ENCODE measurements at places on chromosomes 5 and 9. TPM values are rescaled to one million over a fixed set of nuclear protein-coding genes. Genes with fewer than 3 reads are reported as not detected.

DNA sequence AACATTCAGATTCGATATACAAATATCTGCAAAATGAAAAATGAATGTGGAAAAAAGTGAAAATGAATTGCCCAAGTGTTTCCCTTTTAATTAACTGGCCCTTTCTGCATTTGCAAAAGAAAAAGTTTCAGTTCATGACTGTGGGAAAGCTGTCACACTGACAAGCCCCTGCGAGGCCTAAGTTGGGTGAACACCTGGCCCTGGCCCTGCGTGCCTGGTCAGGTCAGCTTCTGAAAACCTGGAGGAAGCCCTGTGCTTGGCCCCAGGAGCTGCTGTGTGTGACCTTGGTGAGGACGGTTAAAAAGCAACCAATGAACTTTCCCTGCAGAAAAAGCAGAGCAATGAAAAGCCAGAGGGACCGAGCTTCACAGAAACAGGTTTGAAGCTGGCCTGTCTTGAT is 41.0 kb upstream of the SHC3 start:
- DNase-seq, result no peak

STK10 gene
- total RNA-seq, result 182 TPM

GRCh38 chr5:169721771-169722170 is 84.7 kb downstream of the DOCK2 start:
- DNase-seq, result no peak

DNA sequence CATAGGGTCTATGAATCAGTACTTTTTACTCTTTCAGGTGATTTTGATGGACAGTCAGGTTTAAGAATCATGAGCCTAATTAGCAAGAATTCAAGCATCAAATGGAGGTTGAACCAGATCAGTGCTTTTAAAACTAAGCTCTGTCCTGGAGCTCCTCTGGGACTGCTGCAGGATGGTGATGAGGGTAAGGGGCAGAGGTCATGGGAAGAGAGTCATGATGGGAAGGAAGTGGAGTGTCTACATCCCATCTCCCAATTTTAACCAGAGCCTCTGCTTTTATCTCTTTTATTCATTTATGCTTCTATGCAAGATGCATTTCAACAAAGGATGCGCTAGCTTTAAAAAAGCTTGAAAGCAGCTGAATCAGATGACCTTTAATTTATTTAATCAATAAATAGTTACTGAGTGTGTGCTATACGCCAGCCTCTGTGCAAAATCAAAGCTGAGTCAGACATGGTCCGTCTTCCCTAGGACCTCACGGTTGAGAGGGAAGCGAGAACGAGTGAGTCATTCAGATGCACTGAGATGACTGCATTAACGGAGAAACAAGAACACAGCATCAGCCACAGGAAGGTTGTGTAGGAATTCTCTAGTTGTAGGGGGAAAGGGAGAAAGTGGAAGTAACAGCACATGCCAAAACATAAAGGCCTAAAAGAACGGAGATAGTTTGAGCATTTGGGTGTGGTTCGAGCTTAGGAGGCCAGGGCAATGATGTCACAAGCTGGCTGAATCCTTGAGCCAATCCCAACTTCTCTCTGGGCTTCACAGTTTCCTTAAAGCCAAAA is 441.6 kb upstream of the BRINP1 start:
- no peak for DNase-seq

ALDH1A1 gene
- not detected for total RNA-seq

GRCh38 chr5:59390989-59391388 is 502.5 kb downstream of the PDE4D start:
- no peak for DNase-seq

- no peak for DNase-seq
Observed at GRCh38 chr9:129465834-129466535, 154.9 kb downstream of the C9orf50 start.

DNA sequence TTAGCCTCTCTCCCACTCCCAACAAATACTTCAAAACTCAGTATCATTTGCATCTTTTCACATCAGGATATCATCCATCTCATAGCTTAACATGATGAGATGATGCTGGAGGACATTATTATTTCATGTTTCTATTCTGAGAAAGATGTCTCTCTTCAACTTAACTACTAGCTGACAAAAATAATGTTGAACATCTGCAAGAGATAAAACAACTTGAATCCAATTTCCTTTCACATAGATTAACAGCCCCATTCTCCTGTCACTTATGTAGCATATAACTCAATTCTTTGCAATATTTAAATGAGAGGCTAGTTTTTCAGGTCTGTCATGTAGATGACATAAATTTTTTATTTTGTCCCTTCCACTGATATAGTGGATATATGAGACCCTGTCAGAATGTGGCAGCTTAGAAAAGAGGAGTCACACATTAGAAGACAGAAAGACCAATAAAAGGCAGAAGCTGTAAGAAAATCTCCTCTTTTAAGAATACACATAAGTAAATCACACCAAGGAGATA is 239.2 kb upstream of the KIF2A start:
- no peak for DNase-seq

- no peak for DNase-seq
Observed at GRCh38 chr5:27708534-27708933, 670.1 kb upstream of the CDH9 start.

GRCh38 chr9:13282998-13283397 is 3.5 kb upstream of the MPDZ start:
- DNase-seq, result no peak

NUTM2G gene
- not detected for total RNA-seq

DNA sequence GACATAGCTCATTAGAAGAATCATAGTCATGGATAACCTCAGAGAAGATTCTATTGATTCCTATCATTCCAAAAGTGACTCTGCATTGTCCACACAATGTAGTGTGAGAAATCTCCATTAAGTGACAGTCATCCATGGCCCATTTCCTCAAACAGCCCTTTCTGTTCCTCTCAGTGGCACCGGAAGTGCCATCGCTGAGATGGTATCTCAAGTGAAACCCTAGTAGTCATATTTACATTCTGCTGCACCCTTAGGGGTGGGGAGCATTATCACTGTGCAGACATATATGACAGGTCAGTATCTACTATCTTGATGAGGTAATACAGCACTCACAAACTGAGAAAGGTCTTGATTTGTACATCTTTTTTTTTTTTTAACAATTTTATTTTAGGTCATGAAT is 55.4 kb upstream of the MIER3 start:
- no peak for DNase-seq

DNA sequence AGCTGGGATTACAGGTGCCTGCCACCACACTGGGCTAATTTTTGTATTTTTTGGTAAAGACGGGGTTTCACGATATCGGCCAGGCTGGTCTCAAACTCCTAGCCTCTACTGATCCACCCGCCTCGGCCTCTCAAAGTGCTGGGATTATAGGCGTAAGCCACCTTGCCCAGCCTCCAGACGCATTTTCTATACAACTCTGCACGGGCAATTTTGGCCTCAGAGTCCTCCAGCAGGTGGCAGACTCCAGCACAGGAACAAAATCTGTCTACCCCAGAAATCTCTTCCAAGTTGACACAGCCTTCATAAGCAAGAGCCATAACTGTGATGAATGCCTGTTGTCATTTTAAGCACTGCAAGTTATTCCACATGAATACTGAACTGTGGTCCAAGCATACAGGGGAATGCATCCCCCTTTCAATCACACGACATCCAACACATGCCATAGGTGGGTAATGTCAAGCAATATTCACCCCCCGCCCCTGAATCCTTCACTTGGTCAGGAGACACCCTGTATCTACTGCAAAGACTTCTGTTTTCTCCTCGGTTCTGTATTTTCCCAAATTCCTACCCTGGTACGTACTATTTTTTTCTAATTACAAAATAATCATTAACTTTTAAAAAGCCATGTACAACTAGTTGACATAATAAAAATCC is 50.8 kb downstream of the ALDH7A1 start:
- DNase-seq, result no peak

NFIB gene
- total RNA-seq, result not detected

DNA sequence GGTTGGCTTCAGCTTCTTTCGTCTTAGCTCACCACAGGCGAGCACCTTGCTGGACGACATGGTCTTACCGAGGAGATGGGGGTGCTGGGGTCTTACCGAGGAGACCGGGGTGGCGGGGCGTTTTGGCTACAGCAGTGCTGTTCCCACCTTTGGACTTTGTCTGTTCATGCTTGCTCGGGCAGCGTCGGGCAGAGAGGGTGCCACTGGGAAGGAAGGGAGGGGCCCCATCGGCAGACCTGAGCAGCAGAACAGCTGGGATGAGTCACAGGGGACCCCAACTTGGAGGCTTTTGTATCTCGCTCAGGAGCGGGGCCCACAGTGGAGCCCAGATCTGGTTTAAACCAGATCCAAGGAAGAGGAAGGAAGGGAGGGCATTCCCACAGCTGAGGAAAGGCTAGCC is 106.0 kb upstream of the CACNA1B start:
- no peak for DNase-seq

GRCh38 chr5:150163547-150164059 is 3.0 kb upstream of the CDX1 start:
- no peak for DNase-seq
